ENCODE measurements at places on chromosomes 5 and 9. TPM values are rescaled to one million over a fixed set of nuclear protein-coding genes. Genes with fewer than 3 reads are reported as not detected.

- peaks cover 4% of the 10 kb centered on the region for H3K36me3 ChIP-seq
- H3K4me3 ChIP-seq = no peak overlapping the region
- no peak overlapping the region for H3K27ac ChIP-seq
- no peak for DNase-seq
- H3K4me1 ChIP-seq = peaks cover 8% of the 10 kb centered on the region
These were observed 181.4 kb upstream of the TBCA start for GRCh38 chr5:77957516-77957915.

DNA sequence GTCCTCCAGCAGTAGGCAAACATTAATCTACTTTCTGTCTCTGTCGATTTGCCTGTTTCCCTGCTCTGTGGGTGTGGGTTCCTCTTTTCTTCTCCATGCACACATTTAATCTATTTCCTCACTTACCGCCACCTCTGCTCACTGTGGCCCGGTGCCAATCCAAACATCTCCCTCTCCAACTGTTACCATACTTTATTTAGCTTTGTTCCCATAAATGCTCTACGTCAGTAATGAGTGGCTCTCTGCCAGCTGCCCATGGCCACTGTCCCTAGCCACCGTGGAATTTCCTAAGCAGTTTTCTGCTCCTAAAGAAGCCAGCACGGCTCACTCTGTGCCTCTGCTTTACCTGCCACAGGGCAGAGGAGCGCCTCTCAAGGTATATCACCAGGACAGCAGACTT lies 19.5 kb upstream of the GOLPH3 start:
- peaks cover 27% of the 10 kb centered on the region for H3K27me3 ChIP-seq
- H3K4me1 ChIP-seq = no peaks in the 10 kb centered on the region
- no peak for DNase-seq
- no peak overlapping the region for H3K27ac ChIP-seq
- H3K4me3 ChIP-seq = no peak overlapping the region
- H3K36me3 ChIP-seq = peaks cover 3% of the 10 kb centered on the region

DNA sequence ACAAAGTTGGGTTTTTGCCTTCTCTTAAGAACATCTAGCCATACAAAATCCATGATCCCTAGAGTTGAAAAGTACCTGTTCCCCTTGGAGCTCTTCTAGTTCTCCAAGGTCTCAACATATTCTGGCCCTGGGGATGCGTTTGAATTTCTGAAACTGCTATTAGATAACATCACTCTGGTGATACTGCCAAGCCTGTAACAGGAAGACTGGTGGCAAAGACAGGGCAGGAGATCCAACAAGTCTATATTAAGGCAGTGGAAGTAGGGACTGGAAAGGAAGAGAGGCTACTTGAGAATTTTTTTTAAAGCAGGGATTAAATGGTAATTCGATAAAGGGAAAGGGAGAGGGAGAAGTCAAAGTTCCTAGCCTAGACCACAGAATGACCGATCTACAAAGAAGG lies 211.5 kb downstream of the TSSK1B start:
- H3K27ac ChIP-seq = no peak overlapping the region
- peaks cover 5% of the 10 kb centered on the region for H3K27me3 ChIP-seq
- no peak for DNase-seq
- H3K36me3 ChIP-seq = no peaks in the 10 kb centered on the region

GRCh38 chr5:96434201-96434645 lies 1.2 kb upstream of the PCSK1 start:
- peaks cover 7% of the 10 kb centered on the region for H3K4me1 ChIP-seq
- no peak overlapping the region for H3K27ac ChIP-seq
- no peak for DNase-seq
- H3K36me3 ChIP-seq = no peaks in the 10 kb centered on the region

- no peak overlapping the region for H3K27ac ChIP-seq
- no peaks in the 10 kb centered on the region for H3K4me1 ChIP-seq
- H3K4me3 ChIP-seq = no peak overlapping the region
- no peaks in the 10 kb centered on the region for H3K36me3 ChIP-seq
- DNase-seq = no peak
These were observed 316.2 kb downstream of the BRINP1 start for GRCh38 chr9:119053070-119053469.

- H3K36me3 ChIP-seq = peaks cover 2% of the 10 kb centered on the region
- H3K27me3 ChIP-seq = no peaks in the 10 kb centered on the region
- H3K4me1 ChIP-seq = peaks cover 2% of the 10 kb centered on the region
- H3K4me3 ChIP-seq = peak overlapping the region; percentile 19
These were observed 48.9 kb downstream of the SLC12A7 start for GRCh38 chr5:1062761-1063568.

The SPOCK1 gene
- total RNA-seq = not detected

The RMRP gene
- total RNA-seq = 10,512 TPM

Data from T-helper 17 cell (primary cell).